Esophagus squamous epithelium (tissue), 5 donors: ENCODE measurements at places on chromosomes 6 and 20.
A peak's percentile ranks its signal among the peaks of the same experiment; 100 is the strongest.

GRCh38 chr6:14450133-14450504 lies 332.5 kb downstream of the CD83 start:
- no peak for DNase-seq

- DNase-seq, result no peak
Measured at GRCh38 chr6:125781314-125781868, 9.4 kb upstream of the NCOA7 start.

DNA sequence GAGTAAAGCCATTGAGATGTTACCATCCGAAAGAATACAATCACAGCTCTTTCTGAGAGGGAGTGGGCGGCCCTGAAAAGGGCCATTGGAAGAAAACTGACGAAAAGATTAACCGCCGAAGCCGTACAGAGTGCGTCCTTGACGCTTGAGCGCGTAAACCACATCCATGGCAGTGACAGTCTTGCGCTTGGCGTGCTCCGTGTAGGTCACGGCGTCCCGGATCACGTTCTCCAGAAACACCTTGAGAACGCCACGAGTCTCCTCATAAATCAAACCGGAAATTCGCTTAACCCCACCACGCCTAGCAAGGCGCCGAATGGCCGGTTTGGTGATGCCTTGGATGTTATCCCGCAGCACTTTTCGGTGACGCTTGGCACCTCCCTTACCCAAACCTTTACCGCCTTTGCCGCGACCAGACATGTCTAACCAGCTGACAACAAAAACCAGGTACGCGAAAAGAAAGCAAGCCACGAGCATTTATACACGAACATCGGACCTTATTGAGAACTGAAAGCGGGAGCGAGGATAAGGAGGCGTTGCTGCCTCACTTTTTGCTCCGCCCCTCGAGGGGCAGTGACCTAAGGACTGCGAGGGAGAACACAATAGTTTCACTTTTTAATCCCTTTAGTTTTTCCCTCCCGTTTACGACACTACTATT lies 60.3 kb upstream of the HFE start:
- peak; percentile 71 for DNase-seq

- no peak for DNase-seq
Measured at GRCh38 chr6:158815379-158815724, 3.8 kb downstream of the EZR start.

DNA sequence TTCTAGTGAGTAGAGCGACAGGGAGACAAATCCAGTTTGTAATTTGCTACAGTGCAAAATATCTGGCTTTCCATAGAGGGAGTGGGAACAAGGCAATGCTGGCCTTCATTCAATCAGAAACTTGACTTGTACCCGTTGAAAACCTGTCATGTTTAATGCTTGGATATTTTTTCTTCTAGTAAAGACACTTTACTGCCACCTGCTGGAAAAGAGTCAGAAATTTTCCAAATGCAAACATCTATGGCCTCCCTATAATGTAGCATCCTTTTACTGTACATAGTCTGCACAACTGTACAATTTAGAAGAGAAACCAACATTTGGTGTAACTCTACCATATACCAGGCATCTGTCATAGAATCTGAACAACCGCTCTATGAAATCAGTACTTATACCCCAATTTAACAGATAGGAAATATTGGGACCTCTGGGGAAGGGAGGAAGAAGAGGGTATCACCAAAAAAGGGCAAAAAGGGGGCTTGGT lies 16.7 kb upstream of the TBC1D20 start:
- DNase-seq, result no peak

DNA sequence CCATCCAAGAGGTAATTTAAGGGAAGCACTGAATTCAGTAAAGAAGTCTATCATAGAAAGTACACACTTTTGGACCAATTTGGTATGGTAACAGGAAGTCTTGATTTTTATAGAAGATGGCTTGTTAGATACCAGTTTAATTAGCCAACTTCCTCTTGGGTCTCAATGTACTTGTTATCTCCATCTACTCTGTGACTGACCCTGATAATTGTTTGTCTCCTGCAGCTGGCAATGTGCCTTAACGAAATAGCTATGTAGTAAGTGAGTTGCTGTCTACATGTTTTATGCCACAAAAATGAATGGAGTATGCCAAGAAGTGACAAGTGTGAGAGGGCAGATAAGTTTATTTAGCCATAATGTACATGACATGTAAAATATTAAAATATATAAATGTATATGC lies 410.5 kb upstream of the MAN1A1 start:
- no peak for DNase-seq

DNA sequence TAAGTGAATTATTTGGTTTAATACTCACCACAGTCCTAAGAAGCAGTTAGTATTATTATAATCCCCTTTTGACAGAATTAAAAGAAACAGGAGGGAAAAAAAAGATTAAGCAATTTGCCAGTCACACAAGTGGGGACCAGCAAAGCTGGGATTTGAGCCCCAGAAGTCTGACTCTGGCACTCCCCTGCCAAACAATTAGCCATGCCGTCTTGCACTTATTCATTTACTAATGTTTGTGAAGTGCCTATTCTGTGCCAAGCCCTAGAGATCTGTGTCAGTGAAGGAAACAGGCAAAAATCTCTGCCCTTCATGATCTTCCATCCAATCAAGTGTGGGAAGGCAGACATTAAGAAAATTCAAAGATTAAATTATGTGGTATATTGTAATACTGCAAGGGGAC lies 126.0 kb upstream of the TOP1 start:
- no peak for DNase-seq

- DNase-seq, result no peak
Measured at GRCh38 chr20:49795135-49795424, 17.5 kb upstream of the SLC9A8 start.

- no peak for DNase-seq
Measured at GRCh38 chr6:30806581-30807183, 62.3 kb upstream of the IER3 start.

- DNase-seq, result no peak
Measured at GRCh38 chr6:166754218-166755030, 127.4 kb upstream of the RPS6KA2 start.

- DNase-seq, result no peak
Measured at GRCh38 chr20:36315545-36316351, 9.6 kb downstream of the DLGAP4 start.

GRCh38 chr6:12748815-12749521 lies 32.4 kb downstream of the PHACTR1 start:
- no peak for DNase-seq

GRCh38 chr6:102493485-102493884 lies 1100.0 kb downstream of the GRIK2 start:
- no peak for DNase-seq

DNA sequence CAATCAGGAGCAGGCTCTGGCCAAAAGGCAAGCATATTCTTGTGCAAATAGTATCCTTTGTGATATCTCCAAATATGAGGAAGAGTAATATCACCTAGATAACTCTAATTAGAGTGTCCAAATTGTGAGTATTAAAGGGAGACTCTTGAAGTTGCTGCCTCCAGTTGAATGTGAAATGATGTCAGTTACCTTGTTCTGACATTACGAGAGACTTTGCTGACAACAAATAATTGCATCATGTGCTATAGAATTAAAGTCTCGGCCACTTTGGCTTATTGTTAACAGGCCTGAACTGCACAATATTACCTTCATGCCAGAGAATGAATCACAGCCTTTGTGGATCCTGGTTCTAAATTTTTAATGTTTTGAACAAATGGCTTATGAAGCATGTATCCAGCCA lies 106.5 kb downstream of the AIG1 start:
- DNase-seq, result no peak

DNA sequence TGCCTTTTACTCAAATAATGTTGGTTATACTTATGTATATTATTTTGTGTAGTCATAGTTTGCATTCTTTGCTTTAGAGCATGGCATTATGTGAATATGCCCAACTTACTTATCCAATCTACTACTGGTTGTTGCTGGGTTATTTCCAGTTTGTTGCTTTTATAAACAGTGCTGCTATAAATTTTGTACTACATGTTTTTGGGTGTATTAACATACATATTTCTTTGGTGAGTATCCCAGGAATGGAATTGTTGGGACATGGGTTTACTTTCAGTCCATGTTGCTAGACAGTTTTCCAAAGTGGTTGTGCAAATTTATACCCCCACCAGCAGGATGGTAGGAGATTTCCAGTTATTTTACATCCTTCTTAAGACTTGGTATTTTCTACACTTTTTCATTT lies 157.1 kb upstream of the THEMIS start:
- DNase-seq, result no peak

DNA sequence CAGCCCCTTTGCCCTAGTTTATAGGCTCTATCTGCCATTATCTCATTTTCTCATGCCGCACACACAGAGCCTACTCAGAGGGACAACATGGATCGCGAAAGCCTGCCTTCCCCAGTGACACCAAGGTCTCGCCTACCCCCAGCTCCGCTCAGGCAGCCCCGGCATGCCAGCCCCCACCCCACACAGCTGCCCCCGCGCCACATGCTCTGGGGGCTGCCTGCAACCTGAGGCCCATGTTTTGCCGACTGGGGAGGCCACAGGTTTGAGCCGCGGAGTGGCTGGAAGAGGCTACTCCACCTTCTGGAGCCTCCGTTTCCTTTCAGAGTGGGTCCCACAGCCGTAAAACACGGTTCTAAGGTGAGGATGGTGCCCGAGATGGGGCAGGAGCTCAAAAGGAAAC lies 102.1 kb downstream of the ASXL1 start:
- DNase-seq, result no peak

- no peak for DNase-seq
Measured at GRCh38 chr6:128508588-128509296, 11.7 kb downstream of the PTPRK start.

DNA sequence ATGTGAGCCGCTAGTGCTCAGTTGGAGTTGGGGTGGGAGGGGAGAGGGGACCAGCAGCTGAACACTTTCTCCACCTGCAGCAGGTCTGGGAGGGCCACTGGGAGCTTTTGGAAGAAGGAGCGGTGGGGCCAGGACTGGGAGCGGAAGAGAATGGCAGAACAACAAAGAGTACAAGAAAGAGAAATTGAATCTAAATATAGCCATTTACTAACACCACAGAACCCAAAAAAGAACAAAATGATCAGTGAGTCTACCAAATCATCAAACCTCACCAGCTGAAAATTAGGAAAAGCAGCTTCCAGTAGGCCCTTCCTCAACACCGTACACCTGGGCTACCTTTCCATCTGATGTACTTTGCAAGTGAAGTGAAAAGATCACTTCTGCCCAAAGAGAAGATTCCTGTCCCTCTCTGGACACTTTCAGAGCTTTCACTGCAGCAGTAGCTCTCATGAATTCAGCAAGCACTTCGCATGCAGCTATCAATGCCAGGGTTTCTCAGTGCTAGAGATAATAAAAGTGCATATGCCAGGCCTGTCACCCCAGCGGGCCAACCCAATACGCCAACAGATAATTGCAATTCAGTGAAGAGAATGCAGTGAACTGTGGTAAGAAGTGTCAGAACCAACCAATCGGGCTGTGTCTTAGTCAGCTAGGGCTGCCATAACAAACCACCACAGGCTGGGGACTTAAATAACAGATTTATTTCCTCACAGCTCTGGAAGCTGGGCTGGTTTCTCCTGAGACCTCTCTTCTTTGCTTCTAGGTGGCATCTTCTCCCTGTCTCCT lies 597 bp downstream of the LY86 start:
- no peak for DNase-seq
